ENCODE measurements at places on chromosomes 1 and 21. TPM values are rescaled to one million over a fixed set of nuclear protein-coding genes. Genes with fewer than 3 reads are reported as not detected.

The SLC25A34 gene
- 3.9 TPM for polyA plus RNA-seq

The FHAD1 gene
- polyA plus RNA-seq: 1.4 TPM

The NMNAT2 gene
- polyA plus RNA-seq: 12.3 TPM

The IL19 gene
- not detected for polyA plus RNA-seq

The NPL gene
- polyA plus RNA-seq: 3.2 TPM

The ADORA1 gene
- 32.5 TPM for polyA plus RNA-seq

The UMODL1 gene
- polyA plus RNA-seq: 3.3 TPM

Measured in brain (organoid and tissue), 16 donors.